ENCODE measurements at places on chromosomes 1 and 21.

GRCh38 chr1:37031429-37031828 is 2.9 kb downstream of the GRIK3 start:
- no peak for DNase-seq

GRCh38 chr1:231934797-231935196 is 308.2 kb downstream of the DISC1 start:
- DNase-seq = peak; percentile 45

GRCh38 chr1:203200916-203201315 is 14.4 kb upstream of the CHI3L1 start:
- no peak for DNase-seq

DNA sequence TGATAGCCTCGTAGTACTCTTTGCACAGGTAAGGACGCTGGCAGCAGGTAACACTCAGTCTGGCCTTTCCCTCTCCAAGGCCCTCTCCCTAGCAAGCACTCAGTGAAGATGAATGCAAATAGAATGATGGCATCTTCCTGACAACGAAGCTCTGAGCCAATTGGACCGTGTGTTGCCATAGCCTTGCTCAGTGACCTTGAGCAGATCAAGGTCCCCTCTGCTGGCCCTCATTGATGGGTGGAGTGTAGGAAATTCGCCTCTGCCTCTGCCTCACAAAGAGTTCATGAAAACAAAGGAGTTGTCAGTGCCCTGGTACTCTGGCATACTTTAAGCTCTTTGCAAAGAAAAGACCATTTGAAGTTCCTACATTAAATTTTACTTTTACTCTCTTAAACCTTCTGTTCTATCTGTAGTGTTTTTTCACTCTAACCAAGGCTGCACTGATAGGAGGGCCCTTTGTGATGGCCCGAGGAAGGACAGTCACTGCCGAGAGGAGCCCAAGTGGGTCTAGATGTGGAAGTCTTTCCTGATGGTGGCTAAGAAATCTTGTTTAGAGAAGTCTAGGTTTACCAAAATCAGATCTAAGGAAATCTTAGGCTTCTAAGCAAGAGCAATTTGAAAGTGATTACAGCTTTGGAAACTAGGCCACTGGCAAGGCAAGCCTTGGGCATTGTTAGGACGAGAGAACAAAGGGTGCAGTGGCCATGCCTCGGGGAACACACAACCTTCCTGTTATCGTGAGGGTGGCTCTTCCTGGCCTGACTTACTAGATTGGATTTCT is 38.2 kb downstream of the SMYD2 start:
- no peak for DNase-seq

DNA sequence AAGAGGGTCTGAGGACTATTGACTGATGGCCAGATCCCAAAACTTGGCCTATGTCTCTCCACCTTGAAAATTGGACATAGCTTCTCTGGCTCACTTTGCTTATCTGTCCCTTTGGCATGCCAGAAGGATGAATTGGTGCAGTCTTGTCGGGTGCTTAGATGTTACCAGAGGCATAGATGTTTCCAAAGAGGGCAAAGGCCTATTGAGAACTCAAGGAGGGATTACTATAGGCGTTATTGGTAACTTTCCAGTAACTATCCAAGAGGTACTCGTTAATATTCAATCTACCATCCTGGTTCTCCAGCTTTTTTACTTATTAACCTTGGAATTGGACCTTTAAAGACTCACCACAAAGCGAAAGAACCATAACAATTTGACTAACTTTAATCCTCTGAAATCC is 368.3 kb upstream of the ESRRG start:
- DNase-seq = peak; percentile 15

DNA sequence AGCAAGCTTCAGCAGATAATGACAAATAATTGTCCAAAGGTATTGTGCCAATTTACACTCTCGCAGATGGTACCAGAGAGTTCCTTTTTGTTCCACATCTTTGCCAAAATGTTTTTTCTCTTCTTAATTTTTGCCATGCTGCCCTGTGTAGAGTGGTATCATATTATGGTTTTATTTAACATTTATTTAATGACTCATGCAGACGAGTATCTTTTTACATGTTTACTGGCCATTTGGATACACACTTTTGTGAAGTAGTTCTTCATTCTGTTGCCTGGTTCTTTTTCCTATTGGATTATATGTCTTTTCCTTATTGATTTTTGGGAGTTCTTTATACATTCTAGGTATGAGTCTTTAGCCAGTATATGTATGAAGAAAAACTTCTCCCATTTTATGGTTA is 151.1 kb downstream of the PCNX2 start:
- no peak for DNase-seq

DNA sequence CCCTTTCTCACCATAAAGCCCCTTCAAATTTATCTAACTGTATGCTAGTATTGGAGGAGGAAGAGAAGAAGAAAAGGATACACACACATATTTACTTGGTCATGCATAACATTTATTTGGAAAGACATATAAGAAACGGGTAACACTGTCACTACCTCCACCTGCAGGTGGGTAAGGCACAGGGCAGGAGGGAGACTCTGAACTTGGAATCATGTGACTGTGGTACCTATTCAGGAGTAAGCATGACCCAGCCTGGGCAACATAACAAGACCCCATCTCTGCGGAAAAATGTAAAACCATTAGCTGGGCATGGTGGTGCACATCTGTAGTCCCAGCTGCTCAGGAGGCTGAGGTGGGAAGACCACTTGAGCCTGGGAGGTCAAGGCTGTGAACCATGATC is 1.4 kb upstream of the PADI6 start:
- peak; percentile 5 for DNase-seq

DNA sequence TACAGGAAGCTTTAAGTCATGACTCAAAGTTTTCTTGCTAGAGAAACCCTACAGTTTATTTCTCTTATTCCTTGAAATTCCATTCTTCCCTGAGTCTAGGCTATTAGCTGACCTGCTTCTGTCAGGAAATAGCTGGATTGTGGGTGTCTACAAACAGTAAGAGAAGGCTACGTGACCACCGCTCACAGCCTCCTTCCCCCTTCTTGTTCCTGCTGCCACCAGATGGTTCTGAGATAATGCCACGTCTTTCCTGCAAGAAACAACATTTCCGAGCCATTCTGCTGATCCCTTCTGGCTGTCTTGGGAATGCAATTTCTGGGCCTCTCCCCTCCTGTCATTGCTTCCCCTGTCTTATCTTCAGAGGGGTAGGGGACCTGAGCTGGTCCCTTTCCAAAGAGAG is 128.9 kb upstream of the SGIP1 start:
- no peak for DNase-seq

DNA sequence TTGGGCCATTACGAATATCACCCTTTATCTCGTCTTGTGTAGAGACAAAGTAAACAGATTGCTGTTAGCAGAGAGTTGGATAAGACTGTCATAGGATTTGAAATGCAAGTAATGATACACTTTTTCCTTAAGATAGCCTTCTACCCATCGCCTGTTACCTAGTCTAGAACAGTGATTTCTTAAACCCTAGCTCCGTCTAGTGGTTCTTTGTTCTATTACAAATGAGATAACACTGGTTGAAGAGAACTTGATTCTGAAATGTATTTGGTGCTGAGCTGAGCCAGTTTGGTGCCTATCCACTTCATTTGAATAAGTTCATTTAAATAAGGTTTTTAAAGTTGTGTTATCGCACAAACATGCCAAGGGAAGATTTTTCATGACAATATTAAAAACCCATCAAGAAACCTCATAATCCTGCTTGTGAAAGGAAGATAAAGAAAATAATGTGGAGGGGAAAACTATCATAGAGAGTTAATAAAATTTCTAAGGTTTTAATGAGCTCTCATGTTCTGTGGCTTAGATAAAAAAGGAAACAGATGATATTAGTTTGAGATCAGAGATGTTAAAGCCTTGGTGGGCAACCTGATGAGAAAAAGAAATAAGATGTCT is 1.5 kb upstream of the KCNH1 start:
- DNase-seq = peak; percentile 90

- no peak for DNase-seq
These were observed 93.9 kb upstream of the ADGRL4 start for GRCh38 chr1:79100385-79100784.

DNA sequence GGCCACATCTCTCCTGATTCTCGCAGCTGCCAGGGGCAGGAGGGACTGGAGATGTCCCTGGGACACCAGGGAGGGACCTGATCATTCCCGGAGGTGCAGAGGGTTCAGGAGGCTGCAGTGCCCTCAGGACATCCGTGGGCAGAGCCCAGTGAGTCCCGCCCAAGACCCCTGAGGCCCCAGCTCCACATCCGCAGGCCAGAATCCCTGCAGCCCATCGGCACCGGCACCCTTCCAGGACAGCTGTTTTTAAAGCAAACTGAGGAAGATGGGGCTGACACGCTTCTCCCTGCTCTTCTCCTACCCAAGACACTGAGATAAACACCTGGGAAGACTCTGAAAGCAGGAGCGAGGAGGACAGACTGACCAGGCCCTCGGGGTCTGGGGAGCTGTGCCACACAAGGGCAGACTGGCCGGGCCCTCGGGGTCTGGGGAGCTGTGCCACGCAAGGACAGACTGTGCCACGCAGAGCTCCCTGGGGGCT is 25.5 kb downstream of the SLC19A1 start:
- no peak for DNase-seq

- DNase-seq = no peak
These were observed 409.9 kb upstream of the ESRRG start for GRCh38 chr1:217133092-217133491.

- no peak for DNase-seq
These were observed 56.6 kb downstream of the TMEM53 start for GRCh38 chr1:44617703-44618029.

DNA sequence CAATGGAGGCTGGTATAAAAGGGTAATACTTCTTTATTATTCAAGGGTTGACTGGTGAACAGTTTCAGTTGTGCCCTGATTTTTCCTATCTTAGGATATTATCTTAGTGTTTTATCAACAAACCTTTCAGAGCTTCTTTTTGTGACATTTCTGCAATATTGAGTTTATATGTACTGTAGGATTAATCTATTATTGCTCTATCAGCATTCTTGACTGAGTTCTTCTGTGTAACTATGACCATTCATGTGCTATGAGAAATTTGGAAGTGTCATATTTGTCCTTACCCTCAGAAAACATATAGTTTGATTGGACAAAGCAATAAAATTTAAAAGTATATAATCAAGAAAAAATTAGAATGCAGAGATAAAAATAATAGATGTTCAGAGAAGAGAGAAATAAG is 25.5 kb upstream of the MRPS6 start:
- no peak for DNase-seq

DNA sequence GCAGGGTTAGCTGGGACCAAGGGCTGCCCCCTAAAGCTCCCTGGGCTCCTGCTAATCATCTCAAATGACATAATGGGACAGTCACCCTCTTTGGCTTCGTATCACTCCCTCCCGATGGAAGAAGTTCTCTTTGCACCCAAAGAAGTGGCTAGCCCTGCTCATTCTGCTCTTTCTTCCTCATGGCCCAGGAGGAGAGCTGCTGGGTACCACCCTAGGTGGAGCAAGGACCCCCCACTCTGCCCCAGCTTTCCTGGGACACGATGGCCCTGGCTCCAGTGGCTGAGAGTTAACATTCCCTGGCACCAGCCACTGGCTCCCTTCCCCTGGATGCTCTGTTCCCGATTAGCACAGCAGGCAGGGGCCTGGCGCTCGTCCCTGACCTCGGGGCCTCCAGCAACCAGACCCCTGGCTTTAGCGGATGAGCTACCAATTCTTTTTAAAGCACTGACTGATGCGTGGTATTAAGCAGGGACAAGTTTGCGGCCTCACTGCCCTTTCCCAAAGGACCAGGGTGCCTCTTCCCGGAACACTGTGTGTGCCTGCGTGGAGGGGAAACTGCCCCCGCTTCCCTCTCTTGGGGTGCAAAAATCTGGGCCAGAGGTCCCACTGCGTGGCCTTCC is 1.2 kb downstream of the MYOM3 start:
- no peak for DNase-seq

Data from cerebellar cortex (tissue), 1 donor.